Stimulated activated CD4-positive, alpha-beta T cell treated with anti-CD3 and anti-CD28 coated beads, Interleukin-4, amount 100 ng/mL, for 24 hours (primary cell): ENCODE measurements at places on chromosomes 5 and 9.

GRCh38 chr5:134738133-134738962 lies at the start of gene CAMLG:
TSS of gene CAMLG (plus strand) at chr5:134738548. CDS start at chr5:134738621, 73 bp downstream.
- peak; percentile 98 for DNase-seq

DNA sequence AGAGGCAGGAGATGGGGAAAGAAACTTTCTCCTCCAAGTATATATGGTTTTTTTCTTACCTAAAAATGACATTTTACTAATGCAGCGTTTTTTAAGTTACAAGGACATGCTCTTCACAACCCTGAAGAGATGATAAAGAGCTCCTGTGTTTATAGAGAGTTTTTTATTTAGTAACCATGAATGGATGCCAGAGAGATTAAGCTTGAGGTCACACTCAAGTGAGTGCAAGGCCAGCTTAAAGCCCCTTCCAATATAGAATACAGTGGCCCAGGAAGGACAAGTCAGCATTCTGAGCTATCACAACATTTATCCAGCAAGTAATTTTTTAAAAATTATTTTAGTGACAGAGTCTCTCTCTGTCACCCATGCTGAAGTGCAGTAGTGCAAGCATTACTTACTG lies 6.7 kb upstream of the HAVCR2 start:
- DNase-seq = no peak

DNA sequence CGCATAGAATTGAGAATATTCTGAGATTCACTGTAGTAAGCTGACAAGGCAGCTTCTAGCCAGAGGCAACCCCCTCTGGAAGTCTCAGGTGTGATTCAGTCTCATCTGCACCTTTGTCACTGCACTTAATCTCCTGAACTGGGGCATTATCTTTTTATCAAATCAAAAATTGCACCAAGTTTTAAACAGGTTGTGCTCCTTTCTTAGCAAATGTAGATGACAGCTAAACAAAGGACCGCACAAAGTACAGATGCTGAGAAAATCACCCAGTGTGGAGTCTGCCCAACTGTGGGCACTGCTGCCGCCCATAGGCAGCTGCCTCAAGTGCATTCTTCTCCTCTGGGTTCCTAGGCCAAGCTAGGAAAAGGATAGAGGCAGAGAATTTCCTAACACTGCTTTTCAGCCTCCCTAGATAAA lies 51.1 kb downstream of the STARD4 start:
- no peak for DNase-seq

DNA sequence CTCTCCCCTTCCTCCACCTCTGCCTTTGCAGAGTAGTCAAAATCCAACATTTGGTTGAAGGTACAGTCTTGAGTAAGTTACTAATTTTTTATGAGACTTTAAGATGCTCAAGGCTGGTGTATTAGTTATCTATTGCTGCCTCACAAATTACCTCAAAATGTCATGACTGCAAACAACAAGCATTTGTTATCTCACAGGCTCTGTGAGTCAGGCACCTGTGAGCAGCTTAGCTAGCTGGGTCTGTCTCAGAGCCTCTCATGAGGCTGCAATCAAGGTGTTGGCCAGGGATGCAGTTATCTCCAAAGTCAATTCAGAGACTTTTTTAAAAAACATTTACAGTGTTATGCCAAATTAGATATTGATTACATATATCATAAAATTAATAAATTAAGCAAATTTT lies 371.3 kb upstream of the RGMB start:
- DNase-seq = no peak

- no peak for DNase-seq
Observed at GRCh38 chr5:144040615-144041305, 129.7 kb downstream of the YIPF5 start.

DNA sequence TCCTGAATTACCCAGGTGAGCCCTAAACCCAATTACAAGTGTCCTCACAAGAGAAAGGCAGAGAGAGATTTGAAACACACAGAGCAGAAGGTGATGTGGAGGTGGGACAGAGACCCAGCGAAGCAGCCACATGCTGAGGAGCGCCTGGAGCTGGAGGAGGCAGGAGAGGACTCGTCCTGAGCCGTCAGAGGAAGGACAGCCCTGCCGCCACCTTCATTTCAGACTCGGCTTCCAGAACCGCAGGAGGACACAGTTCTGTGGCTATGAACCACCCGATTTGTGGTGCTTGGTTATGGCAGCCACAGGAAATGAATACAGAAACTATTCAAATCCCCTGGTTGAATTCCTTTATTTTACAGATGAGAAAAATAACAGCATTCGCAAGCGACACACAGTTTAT lies 16.4 kb upstream of the FBP1 start:
- no peak for DNase-seq

DNA sequence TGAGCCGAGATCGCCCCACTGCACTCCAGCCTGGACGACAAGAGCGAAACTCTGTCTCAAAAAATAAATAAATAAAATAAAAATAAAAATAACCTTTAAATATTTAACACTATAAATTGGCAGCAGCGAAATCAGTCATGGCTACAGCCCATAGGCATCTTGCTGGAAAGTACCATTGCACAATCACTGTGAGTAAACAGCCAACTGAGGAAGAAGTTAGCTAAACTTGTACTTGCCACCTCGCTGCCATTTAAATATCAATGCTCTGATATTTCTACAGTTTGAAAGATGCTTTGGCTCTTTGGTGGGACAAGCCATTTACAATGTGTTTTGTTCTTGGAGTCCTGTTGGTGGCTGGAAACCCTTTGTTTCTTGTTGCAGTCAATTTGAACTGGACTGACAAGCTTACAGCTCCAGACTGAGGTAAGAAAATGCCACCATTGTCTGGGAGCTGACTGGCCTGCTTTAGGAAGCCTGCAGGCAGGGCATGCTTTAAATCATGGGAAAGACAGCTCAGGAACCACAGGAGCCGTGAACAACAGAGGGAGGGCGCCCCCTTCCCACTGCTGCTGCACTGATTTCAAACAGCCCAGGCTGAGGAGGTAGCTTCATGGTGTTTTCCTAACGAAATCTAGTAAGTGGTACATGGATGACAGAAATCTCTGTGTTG lies 322.8 kb upstream of the RFX3 start:
- no peak for DNase-seq

DNA sequence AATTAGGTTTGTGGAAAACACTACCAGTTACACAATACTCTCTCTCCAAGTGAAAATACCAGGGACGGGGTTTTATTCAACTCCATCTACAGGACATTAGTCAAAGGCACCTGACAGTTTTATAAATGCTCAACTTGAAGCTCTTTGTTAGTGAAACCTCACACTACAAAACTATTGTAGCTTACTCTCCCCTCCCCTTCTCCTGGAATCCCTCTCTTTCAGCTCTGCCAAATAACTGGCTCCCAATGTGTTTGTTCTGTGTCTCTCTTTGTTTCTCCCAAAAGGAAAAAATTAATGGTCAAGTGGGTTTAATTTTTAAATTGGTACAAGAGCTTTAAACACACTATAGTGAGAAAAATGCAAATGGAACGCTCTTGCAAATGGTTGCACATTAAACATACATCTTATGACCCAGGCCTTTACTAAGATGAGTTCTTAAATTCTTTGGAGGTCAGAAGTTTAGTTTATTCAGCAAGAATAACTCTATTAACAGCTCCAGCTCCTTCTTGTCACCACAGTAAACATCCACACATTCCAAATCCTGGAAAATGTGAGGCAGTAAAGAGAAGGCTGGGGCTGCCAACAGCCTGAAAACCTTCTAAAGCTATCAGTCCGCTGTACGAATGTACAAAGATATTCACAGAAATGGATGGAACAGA lies 48.4 kb downstream of the ZNF608 start:
- DNase-seq = no peak

DNA sequence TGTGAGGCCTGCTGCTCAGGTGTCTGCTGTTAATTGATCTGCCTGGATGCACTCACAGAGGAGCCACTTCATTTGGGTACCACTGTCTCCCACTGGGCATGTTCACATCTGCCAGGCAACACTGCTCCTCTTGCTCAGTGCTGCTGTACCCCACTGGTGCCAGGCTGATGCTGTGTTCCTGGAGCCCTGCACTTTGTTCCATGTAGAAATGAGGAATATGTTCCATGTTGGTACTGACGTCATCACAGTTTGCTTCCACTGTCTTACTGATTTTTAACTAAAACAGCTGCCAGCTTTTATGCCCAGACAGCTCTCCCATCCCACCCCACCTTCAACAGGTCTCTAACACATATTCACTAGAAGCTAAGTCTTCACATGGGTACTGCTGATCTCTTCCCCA lies 355.7 kb downstream of the LRRC70 start:
- no peak for DNase-seq

DNA sequence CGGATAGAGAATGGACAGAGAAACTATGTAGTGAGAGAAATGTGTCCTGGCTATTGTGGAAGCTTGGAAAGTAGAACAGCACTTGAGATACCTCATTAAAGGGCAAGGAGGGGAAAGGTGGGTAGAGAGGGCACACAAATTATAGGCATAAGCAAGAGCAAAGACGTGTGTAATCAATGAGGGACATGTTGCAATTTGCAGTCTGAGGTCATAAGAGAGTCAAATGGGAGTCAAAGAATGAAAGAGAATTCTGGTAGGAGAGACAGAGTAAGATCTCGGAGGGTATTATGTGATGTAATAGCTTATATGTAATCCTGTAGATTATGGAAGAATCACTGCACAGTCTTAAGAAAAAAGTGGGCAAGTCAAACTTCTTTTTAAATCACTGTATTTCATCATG lies 312.0 kb upstream of the RGMB start:
- no peak for DNase-seq

- DNase-seq = no peak
Observed at GRCh38 chr5:123035918-123036390, 571 bp downstream of the PPIC start.

DNA sequence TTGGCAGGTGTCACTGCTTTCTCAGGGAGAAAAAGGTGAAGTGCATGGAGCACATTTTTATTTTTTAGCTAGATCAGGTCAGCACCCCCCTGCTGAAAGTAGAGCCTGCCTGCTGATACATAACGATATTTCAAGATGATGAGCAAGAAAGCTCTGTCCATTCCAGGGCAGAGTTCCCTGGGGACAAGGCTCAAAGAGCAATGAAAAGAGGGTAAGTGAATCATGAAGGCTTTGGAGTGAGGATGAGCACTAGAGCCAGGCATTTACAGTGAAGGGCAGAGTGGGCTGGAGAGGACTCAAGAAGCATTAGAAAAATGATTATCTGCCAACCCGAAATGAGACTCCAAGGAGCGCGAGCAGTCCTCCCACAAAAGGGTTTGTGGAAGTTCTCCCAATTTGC lies 345.7 kb downstream of the TLE4 start:
- DNase-seq = no peak

- no peak for DNase-seq
Observed at GRCh38 chr9:8365029-8365428, 565.5 kb upstream of the DMAC1 start.

DNA sequence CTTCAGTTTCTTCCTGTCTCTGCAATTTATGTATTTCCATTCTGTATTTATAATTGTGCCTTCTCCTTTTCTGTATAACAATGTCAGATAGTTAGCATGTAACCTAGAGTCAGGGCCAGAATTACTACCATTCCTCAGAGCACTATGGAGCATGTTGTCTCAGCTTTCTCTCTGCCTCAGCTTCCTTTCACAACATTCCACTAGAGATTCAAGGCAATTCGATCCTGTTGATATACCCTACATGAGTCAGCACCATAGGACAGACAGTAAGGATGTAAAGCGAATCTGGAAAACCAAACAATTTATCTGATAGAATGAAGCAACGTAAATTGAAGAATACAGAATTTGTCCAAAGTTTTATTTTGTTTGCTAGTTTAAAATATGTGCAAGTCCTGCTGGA lies 728.3 kb upstream of the SEMA6A start:
- no peak for DNase-seq

DNA sequence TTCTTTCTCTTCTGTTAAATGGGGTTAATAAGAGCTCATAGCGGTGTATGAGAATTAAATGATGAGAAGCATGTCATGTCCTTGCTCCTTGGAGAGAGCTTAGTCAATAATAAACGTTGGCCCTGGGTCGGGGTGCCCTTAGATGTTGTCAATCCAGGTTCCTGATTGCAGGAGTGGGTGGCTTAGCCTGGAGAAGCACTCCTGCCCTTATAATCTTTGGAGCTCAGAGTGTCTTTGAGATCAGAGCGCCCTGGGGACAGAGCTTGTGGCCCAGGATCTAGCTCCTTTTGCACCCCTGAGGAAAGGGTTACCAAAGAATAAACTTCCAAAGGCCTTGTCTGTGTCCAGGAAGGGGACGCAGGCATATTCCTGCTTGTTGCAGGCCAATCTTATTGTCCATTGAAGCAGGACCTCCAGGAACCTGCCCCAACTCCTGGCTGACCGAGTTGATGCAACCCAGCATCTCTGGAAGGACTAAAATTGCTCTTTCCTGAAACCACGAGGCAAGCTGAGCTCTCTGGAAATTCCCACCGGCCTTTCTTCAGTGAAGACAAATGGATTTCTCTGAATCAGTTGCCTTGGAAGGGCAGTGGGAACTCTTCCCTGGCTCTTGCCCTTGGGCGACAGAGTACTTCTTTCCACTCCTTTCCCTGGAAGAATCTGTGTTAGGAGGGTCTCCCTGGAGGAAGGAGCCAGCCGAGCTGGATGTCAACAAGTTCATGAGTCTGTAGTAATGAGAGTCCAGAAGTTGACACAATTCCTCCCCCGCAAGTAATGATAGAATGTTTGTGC lies 6.4 kb upstream of the AMBP start:
- no peak for DNase-seq

DNA sequence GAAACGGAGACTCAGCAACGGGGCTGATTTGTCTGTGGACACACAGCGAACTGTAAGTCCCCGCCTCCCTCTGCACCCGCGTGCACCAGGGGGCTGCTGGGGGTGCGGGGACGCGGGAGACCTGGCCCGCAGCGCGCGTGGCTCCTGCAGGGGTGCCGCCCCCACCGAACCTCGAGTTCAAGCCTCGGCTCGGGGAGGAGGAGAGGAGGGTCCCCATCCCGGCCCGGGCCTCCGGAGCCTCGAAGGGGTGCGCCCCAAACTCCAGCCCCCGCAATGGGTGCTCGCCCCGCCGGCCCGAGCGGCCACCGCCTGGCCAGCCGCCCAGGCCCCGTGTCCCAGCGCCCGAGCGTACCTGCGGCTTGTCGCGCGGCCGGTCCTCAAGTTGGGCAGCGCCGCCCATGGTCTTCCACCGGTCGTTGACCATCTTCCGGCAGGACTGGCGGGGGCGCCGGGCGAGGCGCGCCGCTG lies 829 bp downstream of the FIBCD1 start:
- no peak for DNase-seq

DNA sequence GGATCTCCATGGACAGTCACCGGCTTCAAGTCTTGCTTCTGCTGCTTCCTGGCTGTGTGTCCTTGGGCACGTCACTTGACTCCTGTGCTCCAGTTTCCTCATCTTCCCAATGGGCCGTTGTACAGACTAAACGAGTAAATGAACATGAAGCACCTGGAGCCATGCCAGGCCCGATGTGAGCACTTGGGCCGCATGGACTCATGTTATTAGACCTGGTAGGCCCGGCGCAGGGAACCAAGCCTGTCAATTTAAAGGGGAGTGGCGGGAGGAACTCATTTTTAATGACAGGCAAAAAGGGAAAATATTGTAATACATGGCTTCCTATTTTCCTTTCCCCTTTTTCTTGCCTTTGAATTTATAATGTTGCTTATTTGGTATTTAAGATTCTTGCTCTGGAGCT lies 47.5 kb downstream of the TENT4A start:
- no peak for DNase-seq
